ENCODE measurements at places on chromosomes 4 and X.

- DNase-seq: no peak
Observed at GRCh38 chr4:153834901-153835300, 46.0 kb upstream of the SFRP2 start.

- no peak for DNase-seq
Observed at GRCh38 chr4:70925899-70926635, 23.9 kb downstream of the MOB1B start.

- no peak for DNase-seq
Observed at GRCh38 chrX:86104526-86104925, 43.7 kb upstream of the DACH2 start.

GRCh38 chr4:76984127-76984526 lies 34.6 kb downstream of the SEPTIN11 start:
- DNase-seq: no peak

DNA sequence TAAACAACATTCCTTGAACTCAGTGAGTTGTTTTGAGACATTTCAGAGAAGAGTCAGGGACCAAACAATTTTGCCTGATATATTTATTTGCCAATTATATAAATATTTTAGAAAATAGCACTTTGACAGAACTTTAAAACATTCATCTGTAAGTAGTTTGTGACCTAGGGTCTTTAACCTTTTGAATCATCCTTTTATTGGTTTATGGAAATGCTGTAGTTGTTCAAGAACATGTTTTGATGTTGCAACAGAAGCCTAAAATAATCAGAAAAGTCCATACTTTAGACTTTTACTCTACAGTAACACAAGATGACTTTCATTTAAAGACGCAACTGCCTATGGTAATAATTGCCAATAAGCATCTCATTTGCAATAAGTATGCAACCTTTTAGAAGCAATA lies 43.0 kb downstream of the CXCL1 start:
- DNase-seq: no peak

DNA sequence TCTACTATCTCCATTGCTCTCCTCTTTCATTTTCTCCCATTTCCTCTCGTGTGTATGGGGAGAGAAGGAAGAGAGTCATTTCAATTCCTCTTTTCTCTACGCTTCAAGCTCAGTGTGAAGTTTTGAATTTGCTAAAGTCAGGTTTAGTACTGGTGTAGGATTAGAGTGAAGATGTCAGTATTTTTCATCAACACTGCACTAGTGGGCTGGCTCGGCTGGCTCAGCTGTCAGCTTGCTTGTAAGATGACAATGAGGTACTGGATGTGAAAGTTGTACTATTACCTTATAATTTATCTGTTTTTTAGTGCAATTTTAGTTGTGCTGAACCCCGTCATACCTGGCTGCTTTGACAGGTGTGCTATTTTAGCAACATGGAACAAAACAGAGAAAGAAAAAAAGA lies 2.1 kb upstream of the SH2D1A start:
- no peak for DNase-seq

GRCh38 chrX:154383359-154384283 lies 4.5 kb downstream of the EMD start:
- no peak for DNase-seq

- no peak for DNase-seq
Observed at GRCh38 chr4:67167849-67168248, 377.5 kb downstream of the CENPC start.

DNA sequence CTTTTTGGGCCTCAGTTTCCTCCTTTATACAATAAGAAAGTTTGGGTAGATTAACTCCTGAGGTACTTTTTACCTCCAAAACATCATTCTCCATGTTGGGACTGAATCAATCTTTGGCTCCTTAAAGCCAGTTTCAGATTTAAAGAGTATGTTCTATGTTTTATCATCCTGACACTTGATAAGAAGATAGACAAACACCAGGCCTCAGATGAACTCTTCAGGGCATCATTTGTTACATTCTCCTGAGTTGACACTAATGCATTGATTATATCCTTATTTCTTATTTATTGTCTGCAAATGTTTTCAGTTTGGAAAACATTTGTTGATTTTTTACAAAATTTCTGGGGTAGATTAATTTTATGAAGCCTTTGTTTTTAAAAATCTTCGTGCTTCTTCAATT lies 102.7 kb upstream of the CCSER1 start:
- DNase-seq: no peak

- no peak for DNase-seq
Observed at GRCh38 chr4:72938516-72938915, 131.0 kb downstream of the COX18 start.

- DNase-seq: no peak
Observed at GRCh38 chr4:153906231-153906630, 117.3 kb upstream of the SFRP2 start.

- DNase-seq: no peak
Observed at GRCh38 chr4:167897116-167897515, 195.2 kb upstream of the ANXA10 start.

- no peak for DNase-seq
Observed at GRCh38 chr4:40710484-40711254, 39.1 kb upstream of the NSUN7 start.

DNA sequence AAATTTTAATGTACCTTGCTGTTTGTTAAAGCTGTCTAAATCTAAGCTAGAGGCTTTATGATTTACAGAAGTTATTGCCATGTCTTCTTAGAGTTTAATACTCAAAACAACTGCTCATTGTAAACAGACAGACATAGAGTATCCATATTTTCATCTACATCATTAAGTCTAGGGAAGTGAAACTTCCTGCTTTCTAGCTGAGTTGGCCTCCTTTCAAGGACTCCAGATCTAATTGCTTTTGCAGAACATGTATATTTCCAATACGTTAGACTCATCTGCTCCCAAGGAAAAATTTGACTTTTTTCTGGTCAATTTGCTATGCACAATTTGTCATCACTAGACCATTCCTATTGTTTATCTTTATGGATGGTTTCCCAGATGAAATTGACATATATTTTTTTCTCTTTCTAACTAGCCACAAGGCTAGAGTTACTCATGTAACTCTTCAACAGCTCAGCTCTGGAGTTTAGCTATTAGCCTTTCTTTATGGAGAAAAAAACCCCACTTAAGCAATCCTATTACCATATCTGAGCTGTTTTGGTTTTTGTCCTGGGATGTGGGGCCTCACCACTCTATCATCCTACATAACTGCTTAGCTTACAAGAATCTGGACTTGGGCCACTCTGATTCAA lies 122.9 kb downstream of the PPA2 start:
- DNase-seq: no peak

GRCh38 chr4:41104155-41104554 lies 110.2 kb downstream of the APBB2 start:
- DNase-seq: no peak

- no peak for DNase-seq
Observed at GRCh38 chr4:54237770-54238169, 8.7 kb downstream of the PDGFRA start.

DNA sequence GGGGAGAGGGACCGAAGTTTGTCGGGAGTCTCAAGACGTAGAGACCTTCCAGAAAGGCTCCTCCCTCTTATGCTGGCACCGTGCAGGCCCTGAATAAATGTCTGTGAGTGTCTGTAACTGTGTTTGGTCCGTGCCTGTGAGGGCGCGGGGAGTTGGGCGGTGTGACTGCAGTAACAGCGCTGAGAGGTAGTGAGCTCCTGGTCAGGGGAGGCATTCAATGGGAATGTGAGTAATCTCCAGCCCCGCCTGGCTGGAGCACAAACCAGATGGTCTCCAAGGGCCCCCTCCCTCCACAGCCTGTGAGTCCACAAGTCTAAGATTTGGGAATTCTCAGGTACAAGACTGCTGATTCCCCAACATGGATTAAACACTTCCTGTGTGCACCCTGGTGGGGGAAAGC lies 100.0 kb downstream of the HMX1 start:
- no peak for DNase-seq

DNA sequence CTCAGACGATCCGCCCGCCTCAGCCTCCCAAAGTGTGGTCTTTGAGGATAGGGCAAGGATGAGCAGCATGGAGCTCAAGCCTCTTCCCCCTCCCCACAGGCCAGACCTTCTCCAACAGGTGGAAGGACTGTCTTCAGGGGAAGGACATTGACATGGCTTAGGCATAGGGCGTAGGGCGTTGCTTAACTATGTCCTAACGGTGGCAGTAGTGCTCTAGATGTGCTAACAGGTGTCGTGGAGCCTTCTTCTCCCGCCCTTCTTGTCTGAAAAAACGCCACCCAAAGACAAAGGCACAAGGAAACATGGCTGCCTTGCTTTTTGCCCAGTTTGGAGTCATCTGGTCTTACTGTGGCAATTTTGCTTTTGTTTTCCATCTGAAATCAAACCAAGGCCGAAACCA lies 219.8 kb downstream of the OR13H1 start:
- DNase-seq: peak; percentile 77

DNA sequence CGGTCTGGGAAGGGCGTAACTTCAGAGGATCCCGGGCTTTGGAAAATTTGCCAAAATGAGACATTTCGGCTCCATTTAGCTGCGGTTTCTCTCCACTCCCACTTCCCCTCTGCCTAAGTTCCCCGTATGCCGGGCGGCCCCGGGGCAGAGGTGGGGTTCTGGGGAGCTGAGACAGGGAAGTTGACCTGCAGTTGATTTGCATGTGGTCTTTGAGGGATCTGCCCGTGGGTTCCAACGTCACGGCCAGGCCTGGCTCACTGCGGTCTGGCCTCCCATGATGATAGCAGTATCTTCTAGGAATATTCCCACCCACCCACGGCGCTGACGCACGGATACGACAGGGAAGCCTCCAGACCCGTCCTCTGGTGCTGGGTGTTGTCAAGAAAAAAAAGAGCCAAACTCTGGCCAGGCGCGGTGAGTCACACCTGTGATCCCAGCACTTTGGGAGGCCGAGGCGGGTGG lies 27.3 kb upstream of the CRLF2 start:
- no peak for DNase-seq

DNA sequence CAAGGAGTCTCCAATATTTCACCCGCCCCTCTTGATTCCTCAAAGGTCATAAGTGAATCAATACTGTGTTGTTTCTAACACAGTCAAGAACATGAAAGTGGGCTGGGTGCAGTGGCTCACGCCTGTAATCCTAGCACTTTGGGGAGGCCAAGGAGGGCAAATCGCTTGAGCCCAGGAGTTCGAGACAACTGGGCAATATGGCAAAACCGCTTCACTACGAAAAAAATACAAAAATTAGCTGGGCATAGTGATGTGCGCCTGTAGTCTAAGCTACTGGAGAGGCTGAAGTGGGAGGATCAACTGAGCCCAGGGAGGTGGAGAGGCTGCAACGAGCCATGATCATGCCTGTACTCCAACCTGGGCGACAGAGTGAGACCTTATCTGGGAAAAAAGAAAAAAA lies 3.4 kb downstream of the ACSL1 start:
- no peak for DNase-seq

GRCh38 chr4:36111172-36111571 lies 133.1 kb downstream of the ARAP2 start:
- DNase-seq: no peak

DNA sequence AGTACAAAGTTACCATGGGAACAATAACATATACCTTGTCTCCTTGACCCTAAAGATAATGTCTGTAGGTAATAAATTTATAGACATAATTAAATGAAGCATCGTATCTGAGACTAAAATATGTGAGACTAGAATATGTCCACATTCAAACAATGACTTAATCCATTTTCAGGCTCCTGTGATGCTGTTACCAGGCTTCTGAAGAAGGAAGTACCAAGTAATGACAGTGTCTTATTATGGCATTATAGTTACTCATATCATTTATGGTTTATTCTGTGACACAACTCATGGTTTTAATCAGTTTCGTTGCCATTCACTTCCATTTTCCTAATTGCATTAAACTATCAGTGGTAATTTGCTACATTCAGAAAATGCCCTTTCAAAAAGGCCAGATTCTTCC lies 100.6 kb upstream of the GPM6B start:
- DNase-seq: no peak

GRCh38 chr4:150695162-150695561 lies 113.2 kb downstream of the MAB21L2 start:
- no peak for DNase-seq

- DNase-seq: no peak
Observed at GRCh38 chrX:10474510-10474909, 145.9 kb downstream of the MID1 start.

- no peak for DNase-seq
Observed at GRCh38 chr4:22190855-22191254, 242.3 kb upstream of the KCNIP4 start.

DNA sequence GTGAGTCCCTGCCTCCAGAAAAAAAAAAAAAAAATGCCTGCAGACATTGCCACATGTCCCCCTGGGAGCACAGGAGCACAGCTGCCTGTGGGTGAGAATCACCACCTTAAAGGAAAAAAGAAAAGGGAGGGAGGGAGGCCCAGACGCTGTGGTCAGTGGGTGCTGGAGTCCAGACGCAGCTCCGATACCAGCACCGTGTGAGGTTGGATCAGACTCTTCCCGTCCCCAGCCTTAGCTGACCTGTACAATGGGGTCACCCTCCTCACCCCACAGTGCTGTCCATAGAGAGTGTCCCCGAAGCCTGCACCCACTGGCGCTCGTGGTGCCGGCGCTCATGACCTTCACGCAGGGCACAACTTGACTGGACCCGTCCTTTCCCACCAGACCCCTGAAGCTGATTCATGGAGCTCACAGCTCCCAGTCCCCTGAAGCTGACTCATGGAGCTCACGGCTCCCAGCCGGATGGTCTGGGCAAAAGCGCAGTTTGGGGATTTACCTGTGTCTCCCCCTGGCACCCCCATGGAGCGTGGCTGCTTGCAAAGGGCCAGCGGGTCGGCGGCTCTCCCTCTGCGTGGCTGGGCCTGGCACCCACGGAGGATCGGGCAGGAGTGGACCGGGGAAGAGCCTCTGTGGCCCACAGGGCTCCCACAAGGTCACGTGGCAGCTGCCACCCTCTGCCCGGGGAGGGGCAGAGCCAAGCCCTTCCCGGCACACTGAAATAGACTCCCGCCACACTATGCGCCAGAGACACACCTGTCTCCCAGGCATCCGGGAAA lies 31.4 kb downstream of the ABLIM2 start:
- no peak for DNase-seq

GRCh38 chr4:152352622-152353116 lies 183.2 kb downstream of the FBXW7 start:
- DNase-seq: peak; percentile 86

GRCh38 chr4:164948975-164949374 lies 28.5 kb downstream of the TRIM61 start:
- no peak for DNase-seq

Measured in NCI-H1417 treated with DMSO at 0.1 percent for 48 hours (cell line).